ENCODE measurements at places on chromosomes 7 and 10.

DNA sequence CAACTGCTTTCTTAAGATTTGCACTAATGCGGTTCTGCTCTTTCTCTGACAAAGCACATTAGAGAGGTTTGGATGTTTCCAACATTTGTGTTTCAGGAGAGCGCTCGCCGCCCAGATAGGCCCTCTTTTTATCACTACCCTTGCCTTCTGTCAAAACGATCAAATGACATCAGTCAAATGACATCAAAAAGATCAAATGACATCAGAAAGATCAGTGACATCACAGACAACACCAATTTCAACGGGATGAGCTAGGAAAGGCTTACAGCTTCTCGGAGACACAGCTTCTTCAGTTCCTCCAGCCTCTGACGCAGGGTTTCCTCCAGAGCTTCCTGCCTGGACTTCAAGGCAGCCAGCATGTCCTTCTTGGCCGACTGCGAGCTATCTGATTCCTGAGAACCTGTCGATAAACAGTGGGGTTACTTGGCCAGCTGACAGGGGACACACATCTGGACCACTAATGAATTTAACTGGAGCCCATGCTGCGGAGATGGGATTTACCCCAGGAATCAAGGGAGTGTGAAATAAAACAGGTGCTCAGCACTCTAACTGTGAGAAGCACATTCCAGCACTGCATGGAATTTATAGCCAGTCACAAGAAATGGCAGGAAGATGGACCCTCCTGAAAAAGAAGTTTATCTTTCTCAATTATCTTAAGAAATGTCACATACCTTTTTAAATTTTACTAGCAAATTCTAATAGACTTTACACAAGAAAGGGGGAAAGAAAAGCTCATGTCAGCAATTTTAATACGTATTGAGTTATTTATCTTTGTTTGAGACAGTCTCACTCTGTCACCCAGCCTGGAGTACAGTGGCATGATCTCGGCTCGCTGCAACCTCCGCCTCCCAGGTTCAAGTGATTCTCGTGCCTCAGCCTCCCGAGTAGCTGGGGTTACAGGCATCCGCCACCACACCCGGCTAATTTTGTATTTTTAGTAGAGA lies 88.2 kb downstream of the PRPF18 start:
- DNase-seq = no peak

GRCh38 chr7:636396-636795 lies 90.1 kb upstream of the DNAAF5 start:
- no peak for DNase-seq

GRCh38 chr10:80051993-80052392 lies 26.5 kb upstream of the TMEM254 start:
- DNase-seq = peak; percentile 13

DNA sequence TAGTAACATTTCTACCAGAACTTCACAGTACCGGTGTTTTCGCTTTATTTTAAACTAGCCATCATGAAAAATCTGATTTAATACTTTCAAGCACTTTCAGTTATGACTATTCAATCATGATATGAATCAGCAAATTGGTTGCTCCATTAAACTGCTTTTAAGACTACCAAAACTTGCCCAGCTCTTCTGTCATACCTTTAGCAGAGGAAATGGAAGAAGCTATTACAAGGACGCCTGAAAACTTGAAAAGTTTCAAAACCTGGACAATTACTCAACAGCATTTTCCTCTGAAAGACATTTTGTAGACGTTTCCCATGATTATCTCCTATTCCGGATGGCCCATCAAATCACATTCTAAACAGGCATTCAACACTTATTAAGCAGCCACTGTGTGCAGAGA lies 2.0 kb downstream of the JAZF1 start:
- DNase-seq = no peak
